ENCODE measurements at places on chromosomes 1 and 21. TPM values are rescaled to one million over a fixed set of nuclear protein-coding genes. Genes with fewer than 3 reads are reported as not detected.

RBP7 gene
- total RNA-seq, result not detected

DNA sequence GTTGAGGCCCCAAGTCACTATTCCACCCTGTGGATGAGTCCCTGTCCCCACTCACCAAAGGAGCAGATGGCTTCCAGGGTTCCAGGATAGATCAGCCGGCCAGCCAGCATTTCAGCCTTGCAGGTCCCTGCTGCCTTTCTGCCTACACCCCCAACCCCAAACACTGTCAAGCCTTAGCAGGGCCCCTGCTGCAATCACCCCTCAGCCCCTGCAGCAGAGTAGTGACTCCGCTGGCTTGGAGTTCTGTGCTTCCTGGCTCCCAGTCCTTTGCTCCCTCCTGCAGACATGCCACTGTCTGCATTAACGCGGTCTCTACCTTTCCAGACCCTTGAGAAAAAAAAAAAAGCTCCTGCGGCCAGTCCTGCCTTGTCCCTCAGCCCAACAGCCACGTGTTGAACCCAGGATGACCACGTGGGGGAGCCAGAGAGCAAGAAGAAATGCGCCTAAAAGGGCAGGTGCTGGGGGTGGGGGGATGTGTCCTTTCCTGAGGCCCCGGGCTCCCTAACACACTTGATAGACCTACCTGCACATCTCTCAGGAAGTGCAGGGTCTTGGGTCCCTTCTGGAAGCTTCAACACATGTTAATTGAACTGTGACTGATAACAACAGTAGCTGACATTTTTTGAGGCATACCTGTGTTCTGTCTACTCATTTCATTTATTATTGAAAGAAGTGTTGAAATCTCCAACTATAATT is 37.4 kb downstream of the RASSF5 start:
- peak; percentile 90 for DNase-seq

CYP4Z1 gene
- not detected for total RNA-seq

DNA sequence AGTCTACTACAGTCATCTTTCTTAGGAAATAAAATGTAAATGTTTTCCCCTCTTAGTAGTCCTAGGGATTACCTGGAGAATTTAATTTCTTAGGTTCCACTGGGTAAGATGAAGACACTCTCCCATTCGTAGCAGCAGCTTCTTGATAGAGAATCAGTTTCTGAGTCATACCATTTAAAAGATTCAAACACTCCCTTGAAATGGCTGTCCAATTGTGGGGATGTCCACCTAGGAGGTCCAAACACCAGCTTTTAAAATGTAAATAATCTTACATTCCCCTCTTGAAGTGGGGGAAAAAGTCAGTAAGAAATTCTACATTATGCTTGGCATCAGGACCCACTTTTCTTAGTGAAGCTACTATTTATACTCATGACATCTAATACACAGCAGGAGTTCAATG is 37.5 kb downstream of the NDC1 start:
- DNase-seq, result no peak

GRCh38 chr21:41752231-41752681 is 14.6 kb downstream of the RIPK4 start:
- no peak for DNase-seq

SAMD13 gene
- 1.2 TPM for total RNA-seq

GRCh38 chr1:186923486-186923885 is 94.7 kb downstream of the PLA2G4A start:
- DNase-seq, result no peak

HPCAL4 gene
- total RNA-seq, result 0.94 TPM

GRCh38 chr1:83857103-83857502 is 141.8 kb downstream of the TTLL7 start:
- DNase-seq, result no peak

GRCh38 chr1:185483664-185484450 is 166.8 kb upstream of the IVNS1ABP start:
- DNase-seq, result no peak

GRCh38 chr1:101388904-101389546 is 152.2 kb downstream of the S1PR1 start:
- peak; percentile 55 for DNase-seq

OR10J1 gene
- not detected for total RNA-seq

VASH2 gene
- 0.34 TPM for total RNA-seq

DNA sequence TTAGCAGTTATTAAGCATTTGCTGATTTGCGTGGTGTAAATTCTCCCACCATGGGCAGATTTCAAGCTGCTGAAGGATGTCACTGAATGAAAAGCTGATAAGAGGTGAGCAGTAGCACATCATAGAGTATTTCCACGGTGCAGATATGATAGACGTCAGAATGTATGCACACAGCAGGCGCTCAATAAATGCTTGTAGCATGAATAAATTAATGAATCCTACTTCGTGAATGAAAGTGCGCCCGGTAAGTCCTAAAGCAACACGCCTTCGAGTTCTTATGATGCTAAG is 510 bp upstream of the UBIAD1 start:
- DNase-seq, result no peak

HCRTR1 gene
- not detected for total RNA-seq

TRIM33 gene
- total RNA-seq, result 32.5 TPM

ELK4 gene
- total RNA-seq, result 57.4 TPM

DNA sequence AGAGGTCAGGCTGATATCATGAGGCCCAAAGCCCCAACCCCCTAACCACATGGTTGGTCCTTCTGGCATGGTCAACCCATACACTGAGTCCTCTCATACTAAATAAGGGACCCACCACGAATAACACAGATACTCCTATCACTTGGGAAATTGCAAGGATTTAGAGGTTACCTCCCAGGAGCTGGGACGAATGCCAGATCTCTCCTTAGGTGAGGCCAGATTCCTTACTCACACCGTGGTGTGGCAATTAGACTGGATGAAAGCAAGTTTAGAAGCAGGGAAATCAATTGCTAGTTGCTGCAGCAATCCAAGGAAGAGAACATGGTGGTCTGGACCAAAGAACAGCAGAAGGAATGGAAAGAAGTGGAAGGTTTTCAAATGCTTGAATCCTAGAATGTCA is 60.1 kb downstream of the IER5 start:
- DNase-seq, result no peak

- no peak for DNase-seq
Measured at GRCh38 chr1:151737479-151737878, 16.2 kb downstream of the RIIAD1 start.

TNFAIP8L2 gene
- 18.4 TPM for total RNA-seq

TMCC2 gene
- total RNA-seq, result 10.5 TPM

DNA sequence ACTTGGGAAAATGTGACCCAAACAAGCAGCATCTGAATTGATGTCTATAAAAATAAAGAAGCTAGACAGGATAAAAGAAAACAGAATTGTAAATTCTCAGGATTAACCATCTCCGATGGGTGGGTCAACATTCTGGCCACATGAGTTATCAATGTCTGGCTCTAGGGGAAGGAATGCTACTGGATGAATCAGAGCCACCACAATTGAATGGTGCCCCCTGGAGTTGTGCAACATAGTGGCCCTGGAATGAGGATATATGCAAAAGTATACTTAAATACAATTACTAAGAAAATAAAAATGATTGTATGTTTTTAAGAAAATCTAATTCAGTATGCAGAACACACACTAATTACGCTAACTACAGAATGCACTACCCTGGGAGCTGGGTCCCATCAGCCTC is 185.6 kb downstream of the TGFBR3 start:
- no peak for DNase-seq

DNA sequence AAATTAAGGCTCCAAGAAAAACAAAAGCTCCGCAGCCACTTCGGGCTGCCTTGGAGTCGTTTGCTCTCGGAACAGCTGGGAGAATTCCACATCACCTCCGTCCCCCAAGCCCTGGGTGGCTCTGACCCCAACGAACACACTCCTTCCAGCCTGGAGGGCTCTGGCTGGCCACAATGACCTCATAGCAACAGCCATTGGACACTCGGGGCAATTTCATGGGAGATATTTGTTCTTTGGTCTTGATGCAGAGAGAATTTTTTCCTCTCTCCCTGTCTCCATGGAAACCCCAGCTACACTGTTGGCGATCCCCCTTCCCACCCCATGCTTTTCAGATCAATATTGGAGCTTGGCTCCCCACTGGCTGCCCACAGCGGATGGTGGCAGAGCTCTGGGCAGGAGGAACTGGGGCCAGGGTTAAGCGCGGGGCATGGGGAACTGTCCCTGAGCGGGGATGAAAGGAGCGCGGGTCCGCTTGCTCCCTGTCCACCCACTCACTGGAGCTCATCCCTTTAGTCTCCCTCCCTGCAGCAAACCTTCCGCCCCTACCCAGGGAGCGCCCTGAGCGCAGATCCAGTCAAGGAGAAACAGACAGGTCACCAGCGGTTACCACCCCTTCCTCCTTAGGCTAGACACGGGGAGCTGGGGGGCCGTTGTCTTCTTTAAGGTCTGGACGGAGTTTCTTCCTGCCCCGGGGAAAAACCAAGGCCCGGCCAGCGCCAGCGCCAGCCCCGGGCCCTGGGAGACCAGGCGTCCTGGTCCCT is 1.2 kb downstream of the WNT4 start:
- DNase-seq, result no peak

All from activated CD4-positive, alpha-beta T cell treated with anti-CD3 and anti-CD28 coated beads for 36 hours (primary cell).